ENCODE measurements at places on chromosomes 16 and 17. TPM values are rescaled to one million over a fixed set of nuclear protein-coding genes. Genes with fewer than 3 reads are reported as not detected.

The RASD1 gene
- 0.26 TPM for total RNA-seq

The KSR1 gene
- 10.1 TPM for total RNA-seq

The KRT28 gene
- not detected for total RNA-seq

The IGF2BP1 gene
- total RNA-seq = under 0.01 TPM

The NGFR gene
- total RNA-seq = under 0.01 TPM

The USH1G gene
- total RNA-seq = under 0.01 TPM

The PRR29 gene
- 0.26 TPM for total RNA-seq

The PSMD3 gene
- total RNA-seq = 55.2 TPM

The DPEP3 gene
- not detected for total RNA-seq

The C16orf46 gene
- not detected for total RNA-seq

The PIK3R5 gene
- total RNA-seq = not detected

The RAB11FIP4 gene
- 0.66 TPM for total RNA-seq

The CCL2 gene
- total RNA-seq = 42.9 TPM

The GSE1 gene
- 35.7 TPM for total RNA-seq

Measured in fibroblast of lung (primary cell).